Activated CD4-positive, alpha-beta T cell treated with anti-CD3 and anti-CD28 coated beads for 36 hours (primary cell): ENCODE measurements at places on chromosomes 4 and X. TPM values are rescaled to one million over a fixed set of nuclear protein-coding genes. Genes with fewer than 3 reads are reported as not detected.

DNA sequence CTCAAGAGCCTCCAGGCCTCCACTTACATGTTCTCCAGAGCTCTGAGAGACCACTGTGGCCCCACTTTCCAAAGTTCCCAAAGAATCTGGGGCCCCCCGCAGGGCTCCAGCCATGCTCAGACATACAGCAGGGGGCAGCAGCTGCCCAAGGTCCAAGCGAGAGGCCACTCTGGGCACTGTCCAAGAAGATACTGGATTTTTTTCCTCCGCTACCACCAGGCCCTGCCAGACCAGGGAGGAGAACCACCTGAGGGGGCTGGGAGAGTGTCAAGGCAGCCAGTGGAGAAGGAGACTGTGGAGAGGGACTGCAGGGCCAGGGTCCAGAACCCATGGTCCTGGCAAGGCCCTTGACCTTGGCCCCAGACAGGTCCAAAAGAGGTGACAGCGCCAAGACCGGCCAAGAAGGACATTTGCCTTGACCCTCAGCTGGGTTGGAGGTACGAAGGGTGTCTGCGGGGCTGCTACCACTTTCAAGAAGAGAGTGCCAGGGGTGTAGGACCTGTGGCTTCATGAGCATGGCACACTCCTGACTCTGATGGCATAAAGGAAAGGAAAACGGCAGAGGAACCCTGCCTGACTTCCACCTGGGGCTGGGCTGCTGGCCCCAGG, 5.3 kb downstream of the EMD start:
- DNase-seq: no peak

DNA sequence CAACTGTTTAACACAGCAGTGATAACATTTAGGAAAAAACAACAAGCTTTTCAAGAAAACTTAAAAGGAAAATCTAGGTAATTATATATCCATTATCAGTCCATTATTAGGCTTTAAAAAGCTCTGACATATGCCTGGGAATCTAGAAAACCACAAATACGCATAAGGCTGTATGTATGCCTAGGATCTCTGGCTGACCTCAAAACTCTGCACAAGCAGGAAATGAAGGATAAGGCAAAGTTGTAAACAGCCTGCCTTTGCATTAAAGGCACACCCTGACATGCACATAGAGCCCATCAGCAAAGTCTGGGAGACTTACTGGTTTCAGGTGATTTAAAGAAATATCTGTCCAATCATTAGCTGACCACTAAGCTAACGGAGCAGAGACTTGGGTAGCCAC, 14.0 kb downstream of the TIMP1 start:
- no peak for DNase-seq

GRCh38 chr4:189050643-189051042, 890.0 kb upstream of the FRG1 start:
- no peak for DNase-seq

Gene DCX
- total RNA-seq: not detected

Gene ATP1B4
- not detected for total RNA-seq

GRCh38 chr4:186347743-186348142, 81.8 kb downstream of the F11 start:
- DNase-seq: no peak

GRCh38 chrX:131322651-131323050, 33.5 kb upstream of the IGSF1 start:
- no peak for DNase-seq

- DNase-seq: no peak
Measured at GRCh38 chrX:114599305-114599704, 15.4 kb downstream of the HTR2C start.

Gene RAB39B
- total RNA-seq: 16.4 TPM

GRCh38 chrX:50812995-50813842, 775 bp downstream of the SHROOM4 start:
- DNase-seq: peak; percentile 10

DNA sequence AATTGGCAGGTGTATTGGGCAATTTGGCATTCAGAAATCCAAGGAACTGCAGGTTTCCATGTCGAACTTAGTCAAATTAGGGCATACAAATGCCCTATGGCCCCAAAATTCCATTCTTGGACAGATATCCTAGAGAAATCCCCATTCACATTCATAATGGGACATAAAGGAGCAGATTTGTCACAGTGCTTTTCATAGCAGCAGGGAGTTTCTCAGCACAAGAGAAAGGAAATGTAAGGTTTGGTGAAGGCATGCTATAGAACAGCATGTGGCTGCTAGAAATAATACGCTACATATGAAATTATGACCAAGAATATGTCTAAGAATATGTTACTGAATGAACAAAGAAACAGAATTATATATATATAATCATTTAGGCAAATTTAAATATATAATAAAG, 437.5 kb upstream of the BOD1L1 start:
- no peak for DNase-seq

Gene FDCSP
- total RNA-seq: not detected

DNA sequence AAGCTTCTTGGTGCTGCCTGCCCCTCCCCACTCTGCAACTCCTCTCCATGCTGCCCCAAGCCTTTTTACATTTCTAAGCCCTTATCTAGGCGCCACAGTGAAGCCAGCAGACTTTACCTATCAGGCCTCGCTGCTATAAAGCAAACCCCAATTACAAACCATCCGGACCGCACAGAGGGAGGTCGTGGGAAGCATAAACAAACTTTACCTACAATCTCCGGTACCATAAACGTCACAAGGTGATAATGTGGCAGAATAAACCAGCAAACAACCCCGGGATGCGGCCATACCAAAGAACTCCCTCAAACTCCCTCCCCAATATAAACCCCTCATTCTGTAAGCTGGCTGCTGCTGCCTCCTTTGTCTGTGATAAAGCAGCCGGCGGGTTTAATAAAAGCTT, 54.0 kb upstream of the ZCCHC13 start:
- DNase-seq: no peak

Gene WDR44
- total RNA-seq: 8.9 TPM

GRCh38 chr4:20723019-20723418, 22.8 kb downstream of the PACRGL start:
- DNase-seq: no peak

Gene PF4V1
- not detected for total RNA-seq

- no peak for DNase-seq
Measured at GRCh38 chrX:77668391-77669237, 117.4 kb downstream of the ATRX start.

GRCh38 chr4:1462768-1463075, 56.5 kb upstream of the NKX1-1 start:
- no peak for DNase-seq

DNA sequence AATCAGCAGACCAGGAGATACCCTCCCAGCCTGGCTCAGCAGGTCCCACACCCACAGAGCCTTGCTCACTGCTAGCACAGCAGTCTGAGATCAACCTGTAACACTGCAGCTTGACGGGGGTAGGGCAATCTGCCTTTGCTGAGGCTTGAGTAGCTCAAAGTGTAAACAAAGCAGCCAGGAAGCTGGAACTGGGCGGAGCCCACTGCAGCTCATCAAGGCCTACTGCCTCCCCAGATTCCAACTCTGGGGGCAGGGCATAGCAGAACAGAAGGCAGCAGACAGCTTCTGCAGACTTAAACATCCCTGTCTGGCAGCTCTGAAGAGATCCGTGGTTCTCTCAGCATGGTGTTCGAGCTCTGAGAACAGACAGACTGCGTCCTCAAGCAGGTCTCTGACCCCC, 15.1 kb upstream of the GABRA2 start:
- DNase-seq: no peak

DNA sequence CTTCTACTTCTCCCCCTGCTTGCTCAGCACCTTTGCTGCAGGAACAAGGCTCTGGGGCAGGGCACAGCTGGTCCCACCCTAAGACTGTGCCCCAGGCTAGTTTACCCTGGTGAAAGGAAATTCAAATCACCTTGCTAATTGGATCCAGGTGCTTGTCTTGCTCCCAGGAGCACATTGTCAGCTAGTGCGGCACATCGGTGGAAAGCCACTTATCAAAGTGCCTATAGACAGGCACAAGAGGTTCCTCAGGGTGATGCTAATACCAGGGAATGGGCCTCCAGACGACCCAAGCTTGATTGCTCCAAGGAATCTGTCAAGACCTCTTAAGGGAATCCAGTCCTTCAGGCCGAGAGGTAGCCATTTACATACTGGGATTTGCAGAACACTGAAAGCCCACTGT, 64.5 kb upstream of the PRPS1 start:
- no peak for DNase-seq

GRCh38 chrX:129626026-129626425, 28.7 kb downstream of the APLN start:
- DNase-seq: no peak

Gene TMEM31
- total RNA-seq: 0.79 TPM

GRCh38 chr4:15805583-15806517, 27.7 kb downstream of the CD38 start:
- peak; percentile 60 for DNase-seq

- no peak for DNase-seq
Measured at GRCh38 chr4:53189011-53189410, 176.8 kb downstream of the SCFD2 start.

Gene SULT1B1
- total RNA-seq: 2.8 TPM

GRCh38 chr4:68373513-68373912, 23.6 kb upstream of the YTHDC1 start:
- peak; percentile 82 for DNase-seq

GRCh38 chrX:42954880-42955279, 176.9 kb upstream of the PPP1R2C start:
- no peak for DNase-seq

DNA sequence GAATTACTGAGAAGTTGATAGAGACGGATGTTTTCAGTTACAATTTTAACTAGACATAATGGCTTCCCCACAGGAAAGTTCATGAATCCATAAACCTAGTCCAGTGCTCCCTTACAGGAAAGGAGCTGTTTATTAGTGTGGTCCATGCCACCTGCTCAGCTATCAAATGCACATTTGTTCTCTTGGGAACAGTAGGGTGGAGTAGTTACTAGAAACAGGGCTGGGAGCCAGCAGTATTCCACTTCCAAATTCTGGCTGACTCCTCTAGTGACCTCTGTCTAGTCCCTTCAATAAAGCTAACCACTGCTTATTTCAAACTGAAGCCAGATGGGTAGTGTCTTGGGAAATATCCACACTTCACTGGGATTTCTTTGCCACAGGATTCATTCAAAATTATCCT, 88.4 kb upstream of the TLL1 start:
- no peak for DNase-seq

DNA sequence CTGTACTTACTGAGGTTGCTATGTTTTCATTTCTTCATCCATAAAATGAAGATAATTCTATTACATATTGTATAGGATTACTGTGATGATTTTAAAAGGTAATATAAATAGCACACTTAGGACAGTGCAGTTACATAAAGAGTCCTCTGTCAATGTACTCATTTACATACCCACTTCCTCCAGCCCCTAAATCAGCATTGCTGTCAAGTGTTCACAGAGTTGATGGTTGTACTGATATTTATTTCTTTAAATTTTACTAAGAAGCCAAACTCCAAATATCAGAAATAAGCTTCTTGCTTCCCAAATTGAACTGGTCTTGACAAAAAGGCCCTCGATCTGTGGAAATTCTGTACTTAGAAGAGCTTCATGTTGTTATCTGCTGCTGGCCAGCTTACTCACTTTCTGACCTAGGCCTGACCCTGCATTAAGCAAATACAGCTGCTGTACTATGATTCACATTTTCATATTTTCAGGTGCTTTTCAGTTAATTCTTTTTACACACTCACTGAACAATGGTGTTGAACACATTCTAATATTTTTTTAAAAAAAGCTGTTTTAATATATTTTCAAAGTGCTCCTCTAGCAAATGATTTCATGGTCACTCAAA, 259.6 kb downstream of the UNC5C start:
- DNase-seq: no peak

Gene DRP2
- 0.66 TPM for total RNA-seq

- peak; percentile 82 for DNase-seq
Measured at GRCh38 chr4:127782025-127782274, 172 bp upstream of the HSPA4L start.

Gene SMAD1
- total RNA-seq: 10.7 TPM

DNA sequence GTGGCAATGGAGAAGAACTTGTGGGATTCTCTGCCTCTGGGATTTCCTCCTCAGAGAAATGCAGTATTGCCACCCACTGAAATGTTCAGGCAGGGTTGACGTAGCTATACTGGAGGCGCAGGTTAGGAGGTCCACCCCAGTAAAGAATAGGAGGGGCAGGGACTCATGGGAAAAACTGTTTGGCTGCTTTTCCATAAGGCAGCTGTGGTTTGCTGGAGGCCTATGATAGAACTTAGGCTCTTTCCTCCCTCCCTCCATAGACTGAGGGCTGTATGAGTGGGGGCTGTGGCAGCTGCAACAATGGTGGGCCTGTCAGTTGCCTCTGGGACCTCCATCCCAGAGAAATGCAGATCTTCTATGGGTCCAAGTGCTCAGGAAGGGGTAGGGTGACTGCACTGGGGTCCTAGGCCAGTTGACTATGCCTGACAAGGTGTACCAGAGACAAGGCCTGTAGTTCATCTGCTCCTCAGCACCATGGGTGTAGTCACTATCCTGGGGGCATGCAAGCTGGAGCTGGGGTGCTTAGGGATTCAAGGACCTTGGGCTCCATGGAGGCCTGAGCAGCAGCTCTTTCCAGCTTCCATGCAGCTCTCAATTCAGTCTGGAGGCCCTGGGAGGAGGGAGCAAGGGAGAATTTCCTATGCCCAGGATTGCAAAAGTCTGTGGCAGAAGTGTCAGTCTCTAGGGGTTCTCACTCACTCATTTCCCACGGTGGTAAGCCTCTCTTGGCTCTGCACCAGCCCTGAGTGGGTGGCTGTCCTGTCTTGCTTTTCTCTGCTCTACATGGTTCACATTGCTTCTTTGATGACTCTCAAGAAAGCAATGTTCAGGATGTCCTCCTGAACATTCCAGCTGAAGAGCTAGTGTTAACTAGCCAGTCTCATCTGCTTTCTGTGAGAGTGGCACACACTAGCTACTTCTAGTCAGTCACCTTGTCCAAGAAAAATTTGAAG, 353.0 kb downstream of the IDS start:
- no peak for DNase-seq

Gene FAM47E
- not detected for total RNA-seq

GRCh38 chrX:49071877-49072711, 1.7 kb downstream of the PRAF2 start:
- no peak for DNase-seq

- DNase-seq: no peak
Measured at GRCh38 chr4:176475067-176475466, 155.3 kb downstream of the SPCS3 start.
